ENCODE measurements at places on chromosomes 13 and 19.

DNA sequence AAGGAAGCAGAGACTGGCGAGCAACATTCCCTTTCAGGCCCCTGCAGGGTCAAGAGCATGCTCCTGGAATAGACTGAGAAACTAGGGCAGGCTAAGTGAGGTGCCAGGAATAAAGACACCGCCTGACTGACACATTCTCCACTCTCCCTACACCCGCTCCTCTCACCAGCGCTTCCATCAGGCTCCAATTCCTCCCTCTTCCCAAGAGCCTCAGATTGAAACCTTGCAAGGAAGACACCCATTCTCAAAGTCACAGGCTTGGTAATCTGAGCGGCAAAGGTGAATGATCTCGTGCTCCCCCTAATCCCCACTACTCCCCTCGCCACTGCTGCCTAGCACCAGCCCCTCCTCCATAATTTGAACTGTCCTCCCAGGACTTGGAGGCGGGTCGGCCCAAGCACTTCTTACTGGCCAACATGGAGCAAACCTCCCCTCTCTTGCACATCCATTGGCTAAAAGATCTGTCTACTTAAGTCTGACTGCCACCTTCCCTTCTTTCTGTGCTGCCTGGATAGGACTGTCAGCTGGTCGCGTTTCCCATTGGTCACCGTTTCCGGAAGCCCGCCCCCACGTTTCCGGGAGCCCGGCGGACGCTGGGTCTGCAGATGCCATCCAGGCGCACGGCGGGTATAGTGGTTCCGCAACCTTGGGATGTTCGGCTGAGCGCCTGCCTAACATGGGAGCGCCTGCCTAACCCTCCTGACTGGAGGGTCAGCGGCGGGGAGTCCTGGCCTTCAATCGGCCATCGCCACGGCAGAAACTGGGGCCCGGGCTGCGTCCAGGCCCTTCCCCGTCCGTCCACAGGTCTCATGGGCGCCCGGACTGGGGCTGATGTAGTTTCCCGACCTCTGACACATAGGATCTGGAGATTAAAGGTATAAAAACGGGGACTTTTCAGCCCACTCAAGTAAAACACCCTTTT, 33.6 kb downstream of the ZNF383 start:
- no peaks in the 10 kb centered on the region for H3K4me1 ChIP-seq
- no peak overlapping the region for H3K27ac ChIP-seq
- H3K4me3 ChIP-seq, result peak overlapping the region; percentile 83
- DNase-seq, result peak; percentile 50

GRCh38 chr13:73872397-73872796, 261.8 kb downstream of the KLF12 start:
- H3K27me3 ChIP-seq, result no peaks in the 10 kb centered on the region
- no peak for DNase-seq
- H3K4me3 ChIP-seq, result no peak overlapping the region
- peaks cover 4% of the 10 kb centered on the region for H3K36me3 ChIP-seq

GRCh38 chr13:50993934-50994333, 84.3 kb downstream of the RNASEH2B start:
- H3K36me3 ChIP-seq, result no peaks in the 10 kb centered on the region
- no peak for DNase-seq
- H3K4me1 ChIP-seq, result peaks cover 18% of the 10 kb centered on the region
- no peak overlapping the region for H3K27ac ChIP-seq
- no peak overlapping the region for H3K4me3 ChIP-seq

DNA sequence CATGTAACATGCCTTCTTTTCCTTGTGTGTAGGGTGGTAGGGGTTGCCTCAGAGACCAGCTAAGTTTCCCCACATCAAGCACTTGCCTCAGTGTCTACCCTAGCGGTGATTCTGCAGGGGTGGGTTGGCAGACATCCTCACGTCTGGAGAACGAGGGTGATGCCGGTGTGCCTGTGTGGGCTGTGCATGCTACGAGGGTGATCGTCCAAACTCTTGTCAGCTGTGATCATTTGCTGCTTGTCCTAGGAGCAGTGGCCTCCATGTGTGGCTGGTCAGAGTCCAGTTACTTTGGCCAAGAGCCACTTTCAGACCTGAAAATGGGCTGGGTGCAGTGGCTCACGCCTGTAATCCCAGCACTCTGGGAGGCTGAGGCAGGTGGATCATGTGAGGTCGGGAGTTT, 5.1 kb downstream of the GPI start:
- peaks cover 21% of the 10 kb centered on the region for H3K4me1 ChIP-seq
- H3K27ac ChIP-seq, result no peak overlapping the region
- DNase-seq, result no peak

- DNase-seq, result peak; percentile 98
- peak overlapping the region; percentile 88 for H3K27ac ChIP-seq
- peaks cover 3% of the 10 kb centered on the region for H3K27me3 ChIP-seq
- H3K4me3 ChIP-seq, result peak overlapping the region; percentile 93
- H3K36me3 ChIP-seq, result no peaks in the 10 kb centered on the region
Measured at GRCh38 chr19:2462635-2463421, 6.1 kb upstream of the LMNB2 start.

DNA sequence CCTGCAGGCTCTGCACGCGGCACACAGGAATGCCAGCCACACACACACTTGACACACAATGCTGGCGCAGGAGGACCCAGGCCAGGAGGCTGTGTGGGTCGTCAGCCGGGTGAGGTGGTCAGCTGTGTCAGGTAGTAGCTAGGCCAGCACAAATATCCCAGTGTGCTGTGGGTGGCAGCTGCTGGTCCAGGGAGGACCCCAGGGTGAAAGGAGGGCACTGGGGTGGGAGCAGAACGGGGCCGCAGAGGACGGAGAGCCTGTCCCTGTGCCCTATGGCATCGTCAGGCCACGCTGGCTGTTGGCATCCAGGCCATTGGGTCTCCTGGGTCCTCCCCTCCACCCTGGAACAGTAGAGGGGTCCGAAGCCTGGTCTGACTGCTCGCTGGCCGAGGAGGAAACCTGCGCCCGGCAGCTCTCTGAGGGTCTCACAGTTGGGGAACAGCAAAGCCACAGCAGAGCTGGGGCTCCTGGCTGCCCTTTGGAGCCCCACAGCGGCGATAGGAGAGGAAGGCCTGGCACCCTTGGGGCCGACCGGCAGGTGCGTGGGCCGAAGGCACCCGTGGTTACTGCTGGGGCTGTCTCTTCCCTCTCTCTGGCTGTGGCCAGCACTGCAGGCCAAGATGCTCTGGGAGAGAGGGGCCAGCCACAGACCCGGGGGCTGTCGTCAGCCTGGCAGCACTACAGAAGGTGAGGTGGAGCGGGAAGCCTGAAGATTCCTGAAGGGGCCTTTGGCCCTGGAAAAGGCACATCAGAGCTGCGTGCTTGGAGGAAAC, 27.3 kb downstream of the C13orf46 start:
- H3K4me3 ChIP-seq, result no peak overlapping the region
- H3K36me3 ChIP-seq, result peaks cover 18% of the 10 kb centered on the region
- H3K27ac ChIP-seq, result peak overlapping the region; percentile 55
- peaks cover 28% of the 10 kb centered on the region for H3K4me1 ChIP-seq
- DNase-seq, result no peak

All from HFFc6 (cell line).